ENCODE measurements at places on chromosomes 16 and 17. TPM values are rescaled to one million over a fixed set of nuclear protein-coding genes. Genes with fewer than 3 reads are reported as not detected.
A peak's percentile ranks its signal among the peaks of the same experiment; 100 is the strongest.

- DNase-seq = no peak
Measured at GRCh38 chr17:68379692-68380677, 77.3 kb downstream of the WIPI1 start.

- DNase-seq = no peak
Measured at GRCh38 chr17:62703261-62703775, 75.8 kb downstream of the MRC2 start.

DNA sequence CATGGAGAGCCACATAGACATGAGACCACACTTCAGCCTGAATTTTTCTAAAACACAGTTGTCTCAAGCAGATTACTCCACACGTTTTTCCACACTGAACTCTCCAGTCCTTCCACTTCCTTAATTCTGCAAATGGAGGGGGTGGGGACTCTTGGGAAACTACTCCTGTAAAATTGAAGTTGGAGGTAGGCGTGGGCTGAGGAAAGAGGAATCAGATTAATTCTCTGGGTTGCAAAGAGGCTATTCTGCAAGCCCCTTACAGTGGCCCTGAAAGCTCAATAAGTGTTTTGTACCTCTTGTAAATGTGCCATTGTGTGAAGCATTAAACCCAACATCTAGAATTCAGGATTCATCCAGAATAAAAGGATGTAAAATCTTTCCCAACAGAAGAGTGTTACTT is 9.6 kb downstream of the MARVELD3 start:
- no peak for DNase-seq

DNA sequence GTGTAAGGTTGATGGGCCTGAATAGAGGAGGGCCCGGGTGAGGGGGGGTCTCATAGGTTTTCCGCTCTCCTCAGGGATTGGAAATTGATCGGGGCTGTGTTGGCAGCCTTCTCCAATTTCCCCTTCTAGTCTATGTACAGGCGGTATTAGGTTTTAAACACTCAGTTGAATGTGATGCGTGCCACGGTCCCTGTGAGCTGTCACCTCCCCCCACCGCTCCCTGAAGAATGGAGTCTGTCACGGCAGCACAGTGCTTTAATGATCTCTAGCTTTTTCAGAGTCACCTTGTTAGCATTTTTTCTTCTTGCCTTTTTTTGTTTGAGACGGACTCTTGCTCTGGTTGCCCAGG is 800 bp downstream of the COX4I1 start:
- DNase-seq = no peak

- no peak for DNase-seq
Measured at GRCh38 chr16:57131351-57131970, 39.1 kb downstream of the CPNE2 start.

GRCh38 chr17:37447641-37448040 is 41.0 kb downstream of the TADA2A start:
- DNase-seq = no peak

GRCh38 chr17:7992516-7992915 is 9.9 kb upstream of the GUCY2D start:
- no peak for DNase-seq

DNA sequence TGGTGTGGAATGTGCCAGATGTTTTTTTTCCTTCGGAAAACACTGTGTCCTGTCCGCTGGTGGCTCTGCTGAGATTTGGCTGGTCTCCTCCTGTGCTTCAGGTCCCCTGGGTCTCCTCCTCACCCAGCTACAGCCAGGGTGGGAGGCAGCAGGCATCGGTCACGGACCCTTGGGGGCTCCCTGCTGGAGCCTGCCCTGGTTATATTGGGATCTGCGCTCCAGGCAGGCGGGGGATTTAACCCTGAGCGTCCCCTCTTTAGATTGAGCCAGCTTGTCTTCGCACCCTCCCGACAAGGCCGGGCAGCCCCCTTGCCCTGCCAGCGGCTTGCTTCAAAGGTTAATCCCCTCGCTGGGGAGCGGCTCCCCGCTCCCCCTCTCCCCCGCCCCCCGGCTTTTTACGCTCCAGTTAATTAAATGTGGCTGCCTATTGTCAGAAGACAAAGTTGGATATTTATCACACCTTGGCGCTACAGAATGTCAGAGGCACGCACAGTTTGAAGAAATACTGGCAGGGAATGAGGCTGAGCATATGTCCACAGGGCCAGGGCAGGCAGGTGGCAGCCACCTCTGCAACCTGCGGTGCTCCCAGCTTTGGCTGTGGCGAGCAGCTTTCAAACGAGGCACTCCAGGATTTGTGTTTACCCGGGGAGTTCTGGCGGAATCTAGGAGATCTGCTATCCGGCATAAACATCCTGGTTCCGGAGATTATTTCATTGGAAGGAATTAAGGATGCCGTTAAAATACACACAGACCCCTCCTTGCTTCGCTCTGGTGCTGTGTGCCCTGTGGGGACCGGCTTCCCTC is 38.2 kb upstream of the GSE1 start:
- DNase-seq = peak; percentile 51

- DNase-seq = peak; percentile 93
Measured at GRCh38 chr17:81471818-81472456, 40.7 kb downstream of the ACTG1 start.

Gene LRRC37A2
- 6.8 TPM for total RNA-seq

DNA sequence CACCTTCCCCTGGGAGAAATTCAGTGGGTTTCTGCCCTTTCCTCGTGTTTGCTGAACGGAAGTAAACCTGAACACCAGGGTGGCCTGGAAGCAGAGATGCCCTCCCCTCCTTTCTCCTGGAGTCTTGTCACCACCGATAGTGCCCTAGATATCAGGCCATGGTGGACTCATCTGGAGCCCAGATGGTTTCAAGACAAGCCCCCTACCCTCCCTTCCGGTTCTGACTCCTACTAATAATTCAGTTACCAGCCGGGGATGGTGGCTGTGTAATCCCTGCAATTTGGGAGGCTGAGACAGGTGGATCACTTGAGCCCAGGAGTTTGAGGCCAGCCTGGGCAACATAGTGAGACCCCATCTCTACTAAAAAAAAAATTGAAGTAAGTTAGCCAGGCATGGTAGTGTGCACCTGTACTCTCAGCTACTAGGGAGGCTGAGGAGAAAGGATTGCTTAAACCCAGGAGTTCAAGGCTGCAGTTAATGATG is 2.4 kb downstream of the ZNF469 start:
- no peak for DNase-seq

Gene KRT25
- total RNA-seq = not detected

Gene DVL2
- total RNA-seq = 53.7 TPM

DNA sequence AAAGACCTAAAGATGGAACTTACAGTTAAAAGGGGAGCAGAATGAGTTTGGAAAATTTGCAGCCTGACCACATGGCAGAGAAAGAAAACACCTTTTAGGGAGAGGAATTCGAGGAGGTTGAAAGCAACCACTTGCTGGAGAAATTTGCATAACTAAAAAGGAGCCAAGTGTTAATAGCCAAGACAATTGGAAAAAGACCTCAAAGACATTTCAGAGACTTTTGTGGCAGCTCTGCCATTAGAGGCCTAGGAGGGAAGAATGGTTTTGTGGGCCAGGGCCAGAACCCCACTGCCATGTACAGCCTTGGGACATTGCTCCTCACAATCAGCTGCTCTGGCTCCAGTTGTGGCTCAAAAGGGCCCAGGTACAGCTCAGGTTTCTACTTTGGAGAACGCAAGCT is 338.5 kb downstream of the UTP18 start:
- no peak for DNase-seq

GRCh38 chr17:64226132-64226531 is 36.9 kb downstream of the TEX2 start:
- DNase-seq = no peak

- DNase-seq = no peak
Measured at GRCh38 chr17:10247810-10248209, 49.4 kb upstream of the GAS7 start.

Gene ABCA6
- 50.7 TPM for total RNA-seq

Gene THOC6
- 12.6 TPM for total RNA-seq

DNA sequence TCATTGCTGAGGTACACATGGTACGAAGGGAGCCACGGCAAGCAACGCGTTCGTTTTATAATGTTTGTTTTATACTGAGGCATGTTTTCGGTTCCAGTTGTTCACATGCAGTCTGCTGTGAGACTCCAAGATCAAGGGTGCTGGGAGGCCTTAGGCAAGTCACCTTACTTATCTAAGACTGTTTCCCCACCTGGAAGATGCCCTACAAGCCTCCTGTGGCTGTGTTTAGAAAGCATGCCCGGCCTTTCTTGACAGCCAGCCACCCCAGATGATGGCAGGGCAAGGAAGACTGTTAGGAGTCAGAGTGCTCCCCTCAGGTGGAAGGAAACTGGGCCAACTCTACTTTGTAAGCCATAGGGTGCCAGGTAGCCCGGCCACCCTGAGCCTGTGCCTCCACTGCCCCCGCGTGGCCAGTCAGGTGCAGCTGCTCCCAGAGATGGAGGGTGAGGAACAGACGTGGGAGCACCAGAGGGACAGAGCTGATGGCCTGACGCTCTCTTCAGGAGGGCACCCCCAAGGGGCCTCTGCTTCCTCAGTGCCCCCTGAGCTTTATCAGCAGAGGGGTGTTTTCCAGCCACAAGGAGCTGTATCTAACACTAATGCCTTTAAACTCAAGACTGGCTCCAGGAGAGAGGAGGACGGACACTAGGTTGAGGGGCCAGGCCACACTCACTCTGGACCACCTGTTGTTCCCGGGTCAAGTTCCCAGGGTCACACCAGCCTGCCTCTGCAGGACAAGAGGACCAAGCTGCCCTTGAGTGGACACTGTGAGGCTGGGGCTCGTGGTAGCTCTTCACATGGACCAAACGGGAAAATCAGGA is 5.4 kb downstream of the NAT9 start:
- DNase-seq = peak; percentile 56

DNA sequence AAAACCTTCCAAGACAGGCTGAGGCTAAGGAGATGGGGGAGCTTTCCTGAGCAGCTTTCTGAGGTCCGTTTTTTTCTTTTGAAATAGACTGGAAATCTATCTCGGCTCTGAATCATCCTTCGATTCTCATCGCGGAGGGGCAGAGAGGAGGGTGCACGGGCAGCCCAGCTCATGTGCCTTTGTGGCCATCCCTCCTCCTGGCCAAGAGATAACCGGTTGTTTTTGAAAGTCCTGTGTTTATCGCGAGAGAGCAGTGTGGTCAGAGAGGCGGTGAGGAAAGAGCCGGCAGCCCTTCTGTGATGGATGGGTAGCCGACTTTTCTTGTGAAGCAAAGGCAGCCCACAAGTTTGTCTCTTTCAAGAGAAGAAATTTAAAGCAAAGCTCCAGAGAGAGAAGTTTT is 191.6 kb downstream of the CCDC182 start:
- DNase-seq = no peak

DNA sequence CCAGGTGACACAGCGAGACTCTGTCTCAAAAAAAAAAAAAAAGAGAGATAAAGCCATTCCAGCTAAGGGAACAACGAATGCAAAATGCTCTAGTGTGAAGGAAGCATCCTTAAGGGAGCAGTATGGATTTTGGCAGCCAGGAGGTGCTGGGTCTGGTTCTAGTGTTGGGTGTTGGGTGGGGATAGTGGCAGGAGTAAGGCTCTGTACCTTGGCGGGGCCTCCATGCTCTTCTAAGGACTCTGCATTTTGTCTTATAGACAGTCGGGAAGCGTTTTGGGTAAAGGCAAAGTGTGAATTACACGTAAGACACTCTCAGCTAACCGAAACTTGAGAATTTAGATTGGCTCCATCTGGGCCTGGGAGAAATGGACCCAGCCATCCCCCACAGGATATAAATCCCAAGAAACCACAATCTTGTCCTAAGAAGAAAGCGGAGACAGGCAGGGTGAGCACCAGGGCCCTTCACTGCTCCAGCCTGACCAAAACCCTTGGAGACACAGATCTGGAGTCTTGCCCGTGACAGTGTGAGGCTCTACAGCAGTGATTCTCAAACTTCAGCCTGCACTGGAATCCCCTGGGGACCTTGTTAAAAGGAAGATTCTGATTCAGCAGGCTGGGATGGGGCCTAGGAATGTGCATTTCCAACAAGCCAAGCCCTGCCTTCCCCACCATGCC is 33.1 kb upstream of the PHB1 start:
- DNase-seq = no peak

DNA sequence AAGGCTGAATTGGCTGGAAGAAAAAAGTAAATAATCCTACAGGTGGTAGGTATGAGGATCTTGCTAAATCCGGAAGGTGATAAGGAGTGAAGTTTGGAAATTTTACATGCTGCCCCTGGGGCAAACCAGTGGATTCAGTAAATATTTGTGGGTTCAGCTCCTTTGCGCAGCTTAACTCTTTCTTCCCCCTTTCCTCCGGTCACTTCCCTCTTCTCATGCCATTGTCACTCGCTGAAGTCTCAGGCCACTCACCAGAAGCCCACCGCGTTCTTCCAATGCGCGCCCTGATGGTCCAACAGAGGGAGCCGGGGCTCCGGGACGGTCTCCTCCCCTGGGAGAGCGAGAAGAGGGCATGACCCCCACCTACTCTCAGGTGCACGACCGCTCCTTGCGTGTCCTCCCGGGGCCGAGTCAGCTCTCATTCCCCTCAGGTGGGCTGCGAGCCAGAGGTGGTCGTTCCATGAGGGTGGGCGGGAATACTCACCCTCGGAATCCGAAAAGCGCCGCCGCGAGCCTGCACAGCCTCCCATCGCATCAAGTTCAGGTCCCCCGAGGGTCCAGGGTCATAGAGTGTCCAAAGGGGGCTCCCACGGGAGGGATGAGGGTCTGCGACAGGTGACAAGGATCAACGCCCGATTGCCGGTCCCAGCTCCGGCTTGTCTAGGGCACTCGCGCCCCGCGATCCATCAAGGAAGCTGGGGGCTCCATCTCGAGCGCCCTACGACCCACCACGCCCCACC is 474 bp downstream of the CLN3 start:
- peak; percentile 18 for DNase-seq

- no peak for DNase-seq
Measured at GRCh38 chr17:77478899-77479298, 338.1 kb downstream of the SEC14L1 start.

Data from tongue (tissue), 3 donors.